T-cell (primary cell): ENCODE measurements at places on chromosomes 2 and 18.

DNA sequence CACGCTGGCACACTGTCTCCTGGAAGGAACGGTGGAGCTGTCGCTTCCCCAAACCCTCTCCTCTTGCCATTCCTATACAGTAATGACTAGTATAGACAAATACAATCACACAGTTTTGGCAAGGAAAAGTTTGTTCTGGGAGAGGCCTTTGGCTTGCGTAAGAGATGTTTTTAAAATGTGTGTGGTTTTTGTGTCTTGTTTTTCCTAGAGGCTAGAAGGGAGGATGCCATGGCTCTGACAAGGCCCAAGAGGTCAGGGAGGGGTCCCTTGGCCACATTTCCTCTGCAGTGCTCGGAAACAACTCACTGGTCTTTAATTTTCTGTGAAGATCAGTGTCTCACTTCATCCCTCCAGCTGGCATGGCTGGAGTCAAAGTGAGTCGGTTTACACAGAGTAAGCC lies 195.9 kb downstream of the SH3RF3 start:
- no peak overlapping the region for H3K27ac ChIP-seq
- peaks cover 1% of the 10 kb centered on the region for H3K4me1 ChIP-seq
- no peak overlapping the region for H3K4me3 ChIP-seq
- H3K36me3 ChIP-seq: no peaks in the 10 kb centered on the region

DNA sequence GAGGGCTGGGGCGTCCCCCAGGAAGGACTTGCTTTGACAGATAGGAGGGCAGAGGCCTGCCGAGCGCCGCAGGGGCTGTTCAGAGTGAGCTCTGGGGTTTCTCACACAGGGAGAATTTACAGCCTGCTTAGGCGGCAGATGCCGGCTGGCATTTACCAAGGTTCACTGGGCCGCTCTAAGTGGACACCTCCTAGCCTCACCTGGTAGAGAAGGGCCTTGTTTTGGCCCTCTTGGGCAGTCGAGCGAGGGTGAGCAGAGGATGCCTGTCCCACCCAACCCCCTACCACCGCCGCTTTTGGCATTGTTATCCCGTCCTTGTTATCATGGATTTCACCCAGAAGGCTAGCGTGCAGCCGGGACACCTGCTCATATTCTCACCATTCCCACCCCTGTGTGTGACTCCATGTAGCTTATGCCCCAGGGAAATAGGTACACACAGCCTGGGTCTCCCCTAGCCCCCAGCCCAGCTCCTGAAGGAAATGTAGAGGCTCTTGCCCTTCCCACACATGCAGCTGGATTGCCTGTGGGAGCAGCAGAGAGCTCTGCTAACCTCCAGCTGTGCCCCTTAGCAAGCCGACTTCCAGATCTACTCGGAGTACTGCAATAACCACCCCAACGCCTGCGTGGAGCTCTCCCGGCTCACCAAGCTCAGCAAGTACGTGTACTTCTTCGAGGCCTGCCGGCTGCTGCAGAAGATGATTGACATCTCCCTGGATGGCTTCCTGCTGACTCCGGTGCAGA lies 52.4 kb downstream of the FAM168B start:
- DNase-seq: no peak
- H3K4me1 ChIP-seq: peaks cover 45% of the 10 kb centered on the region
- H3K36me3 ChIP-seq: no peaks in the 10 kb centered on the region
- H3K27ac ChIP-seq: peak overlapping the region; percentile 12

DNA sequence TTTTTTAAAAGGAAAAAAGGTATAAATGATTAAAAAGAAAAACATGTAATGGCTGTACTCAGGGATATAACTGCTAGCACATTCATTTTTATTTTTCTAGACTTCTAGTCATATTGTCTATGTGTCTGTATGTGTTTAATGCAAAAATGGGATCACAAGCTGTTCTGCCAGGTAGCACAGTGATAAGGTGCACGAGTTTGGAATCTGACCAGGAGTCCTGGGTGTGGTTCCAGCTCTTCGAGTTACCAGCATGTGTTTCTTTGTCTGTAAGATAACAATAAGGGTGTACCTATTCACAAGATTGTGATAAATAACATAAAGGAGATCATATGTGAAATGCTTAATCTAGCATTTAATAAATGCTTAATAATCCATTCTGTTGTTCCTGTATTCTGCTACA lies 145.3 kb downstream of the PKP4 start:
- no peaks in the 10 kb centered on the region for H3K36me3 ChIP-seq
- DNase-seq: no peak
- no peak overlapping the region for H3K4me3 ChIP-seq
- no peaks in the 10 kb centered on the region for H3K27me3 ChIP-seq
- H3K27ac ChIP-seq: no peak overlapping the region
- H3K4me1 ChIP-seq: no peaks in the 10 kb centered on the region

GRCh38 chr2:85216927-85217326 lies 83.7 kb downstream of the TCF7L1 start:
- no peak overlapping the region for H3K27ac ChIP-seq
- H3K36me3 ChIP-seq: no peaks in the 10 kb centered on the region
- H3K4me3 ChIP-seq: no peak overlapping the region
- no peak for DNase-seq
- peaks cover 36% of the 10 kb centered on the region for H3K27me3 ChIP-seq
- H3K4me1 ChIP-seq: no peaks in the 10 kb centered on the region

GRCh38 chr2:46967990-46968647 lies 52.5 kb upstream of the MCFD2 start:
- no peak overlapping the region for H3K4me3 ChIP-seq
- H3K36me3 ChIP-seq: peaks cover 17% of the 10 kb centered on the region
- H3K4me1 ChIP-seq: no peaks in the 10 kb centered on the region
- DNase-seq: no peak

DNA sequence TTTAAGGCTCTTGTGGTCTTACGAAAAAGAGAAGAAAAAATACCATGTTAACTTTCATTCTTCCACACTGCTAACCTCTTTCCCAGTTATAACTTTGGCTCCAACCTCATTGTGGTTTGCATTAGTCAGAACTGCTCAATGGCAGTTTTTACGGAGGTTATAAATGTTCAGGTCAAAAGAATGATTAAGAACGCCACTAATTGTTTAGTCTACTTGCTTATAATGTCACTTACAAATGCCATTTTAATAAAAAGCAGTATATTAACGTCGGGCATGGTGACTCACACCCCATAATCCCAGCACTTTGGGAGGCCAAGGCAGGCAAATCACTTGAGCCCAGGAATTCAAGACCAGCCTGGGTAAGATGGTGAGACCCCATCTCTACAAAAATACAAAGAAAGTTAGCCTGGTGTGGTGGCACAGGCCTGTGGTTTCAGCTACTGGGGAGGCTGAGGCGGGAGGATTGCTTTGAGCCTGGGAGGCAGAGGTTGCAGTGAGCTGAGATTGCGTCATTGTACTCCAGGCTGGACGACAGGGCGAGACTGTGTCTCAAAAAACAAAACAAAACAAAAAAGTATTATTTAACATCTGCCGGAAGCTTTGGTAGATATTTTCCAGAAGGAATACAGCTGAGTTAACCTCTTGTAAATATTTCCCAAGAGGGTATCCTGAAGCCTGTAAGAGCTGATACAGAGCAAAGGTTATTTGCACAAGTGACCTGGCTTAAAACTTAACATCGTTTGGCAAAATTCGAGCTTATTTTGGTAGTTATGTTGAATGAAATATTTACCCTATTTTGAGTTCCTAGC lies 5.1 kb downstream of the AGPS start:
- no peak overlapping the region for H3K27ac ChIP-seq
- H3K4me3 ChIP-seq: no peak overlapping the region
- H3K36me3 ChIP-seq: no peaks in the 10 kb centered on the region
- peaks cover 7% of the 10 kb centered on the region for H3K4me1 ChIP-seq
- DNase-seq: no peak

GRCh38 chr2:118808429-118808809 lies 39.0 kb downstream of the EN1 start:
- H3K27me3 ChIP-seq: peaks cover 9% of the 10 kb centered on the region
- DNase-seq: no peak
- H3K27ac ChIP-seq: no peak overlapping the region

DNA sequence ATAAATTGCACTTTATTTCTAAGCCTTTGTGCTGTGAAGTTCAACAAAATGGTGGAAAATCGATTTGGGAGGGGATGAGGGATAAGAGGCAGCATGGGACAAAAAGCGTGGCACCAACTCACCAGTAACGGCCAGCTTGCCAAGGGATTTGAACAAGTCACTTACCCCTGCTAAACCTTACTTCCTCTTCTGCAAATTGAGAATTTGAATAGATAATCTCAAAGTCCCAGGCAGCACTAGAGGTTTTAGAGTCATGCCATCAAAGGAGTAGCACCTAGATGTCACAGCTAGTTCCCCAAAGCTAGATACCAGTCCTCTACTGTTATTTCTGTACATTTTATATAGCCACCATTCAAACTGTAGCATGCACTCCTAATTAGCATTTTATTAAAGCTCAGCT lies 83.7 kb upstream of the VRK2 start:
- no peaks in the 10 kb centered on the region for H3K27me3 ChIP-seq
- H3K27ac ChIP-seq: no peak overlapping the region
- no peaks in the 10 kb centered on the region for H3K36me3 ChIP-seq
- DNase-seq: no peak

DNA sequence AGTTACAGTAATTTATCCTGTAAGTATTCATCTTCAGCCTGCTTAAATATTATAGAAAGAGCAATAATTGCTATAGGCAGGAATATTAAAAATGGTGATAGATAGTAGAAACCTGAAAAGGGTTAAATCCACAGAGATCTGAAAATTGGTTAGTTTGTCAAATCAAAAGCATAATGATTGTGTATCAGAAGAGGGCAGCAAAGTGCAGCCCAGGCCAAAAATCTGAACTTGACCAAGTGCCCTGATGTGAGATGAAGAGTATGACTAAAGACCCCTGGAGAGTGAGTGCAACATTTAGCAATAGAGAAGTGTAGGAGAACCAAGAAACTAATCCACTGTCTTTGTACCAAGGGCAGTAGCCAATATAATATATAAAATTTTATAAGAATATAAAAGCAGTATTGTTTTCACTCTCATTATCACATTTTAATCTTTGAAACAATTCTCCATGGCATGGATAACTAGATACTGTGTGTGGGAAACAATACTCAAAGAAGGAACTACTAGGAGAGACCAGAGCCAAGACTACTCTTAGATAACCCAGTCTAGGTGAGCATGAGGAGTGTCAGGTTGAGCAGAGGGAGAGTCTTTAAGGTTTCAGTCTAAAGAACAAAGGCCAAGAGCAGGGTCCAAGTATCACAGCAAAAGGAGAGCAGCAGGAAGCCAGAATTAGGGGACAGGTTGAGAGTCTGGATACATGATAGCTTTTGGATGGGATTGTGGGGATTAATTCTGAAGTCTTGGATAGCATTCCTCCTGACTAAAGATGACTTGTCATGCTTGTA lies 148.7 kb downstream of the CALCRL start:
- H3K27ac ChIP-seq: no peak overlapping the region
- no peaks in the 10 kb centered on the region for H3K27me3 ChIP-seq
- no peaks in the 10 kb centered on the region for H3K36me3 ChIP-seq
- DNase-seq: no peak
- no peak overlapping the region for H3K4me3 ChIP-seq

DNA sequence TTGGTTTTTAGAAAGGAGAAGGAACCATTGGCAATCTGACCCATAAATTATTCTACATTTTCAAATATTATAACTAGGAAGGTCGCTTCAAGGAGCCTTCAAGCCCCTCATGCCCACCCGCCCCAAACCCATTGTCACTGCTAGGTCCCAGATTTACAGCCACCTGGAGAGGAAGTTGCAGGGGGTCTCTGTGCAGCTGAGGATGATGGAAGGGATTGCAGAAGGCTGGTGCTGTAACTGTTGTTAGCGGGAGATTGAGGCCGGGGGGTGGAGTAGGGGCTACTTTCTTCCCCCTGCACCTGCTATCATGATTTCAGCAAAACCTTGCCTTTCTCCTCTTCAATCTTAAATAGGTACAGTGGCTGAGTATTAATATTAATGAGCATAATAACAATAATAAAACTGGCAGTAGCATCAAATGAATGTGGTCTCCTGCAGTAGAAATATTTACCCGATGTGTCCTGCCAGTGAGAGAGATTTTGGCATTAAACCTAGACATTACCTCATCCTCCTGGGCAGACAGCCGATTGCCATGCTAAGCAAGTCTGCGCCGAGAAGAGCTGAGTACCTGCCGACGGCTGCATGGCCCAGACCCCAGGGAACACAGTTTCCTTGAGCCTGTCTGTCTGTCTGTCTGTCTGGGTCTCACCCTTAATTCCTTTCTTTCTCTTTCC lies 225.4 kb downstream of the FAM210A start:
- H3K4me1 ChIP-seq: peaks cover 3% of the 10 kb centered on the region
- H3K36me3 ChIP-seq: peaks cover 5% of the 10 kb centered on the region
- no peak for DNase-seq
- H3K4me3 ChIP-seq: no peak overlapping the region
- no peak overlapping the region for H3K27ac ChIP-seq
